Mesenchymal stem cell (in vitro differentiated cells and primary cell): ENCODE measurements at places on chromosomes 11 and 22.

GRCh38 chr11:95104856-95105255 lies 15.2 kb downstream of the ENDOD1 start:
- no peak for DNase-seq

DNA sequence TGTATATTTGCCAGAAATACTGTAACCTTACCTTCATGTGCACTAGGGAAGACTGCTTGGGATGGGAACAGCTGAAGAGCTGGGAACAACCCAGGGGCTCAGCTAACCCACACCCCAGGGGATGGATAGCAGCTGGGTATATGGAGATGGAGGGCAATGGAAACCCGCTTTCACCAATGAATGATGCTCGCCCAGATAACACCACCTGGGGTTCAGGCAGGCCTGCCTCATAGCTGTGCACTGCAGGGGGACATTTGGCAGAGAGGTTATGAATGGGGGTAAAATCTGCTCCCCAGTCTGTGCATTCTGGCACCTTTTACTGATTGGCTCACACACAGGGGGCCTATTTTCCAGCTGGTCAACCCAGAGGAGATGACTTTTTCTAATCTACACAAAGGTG lies 170.7 kb downstream of the CHST1 start:
- no peak for DNase-seq

GRCh38 chr11:84243629-84244263 lies 957.6 kb upstream of the CCDC90B start:
- no peak for DNase-seq

DNA sequence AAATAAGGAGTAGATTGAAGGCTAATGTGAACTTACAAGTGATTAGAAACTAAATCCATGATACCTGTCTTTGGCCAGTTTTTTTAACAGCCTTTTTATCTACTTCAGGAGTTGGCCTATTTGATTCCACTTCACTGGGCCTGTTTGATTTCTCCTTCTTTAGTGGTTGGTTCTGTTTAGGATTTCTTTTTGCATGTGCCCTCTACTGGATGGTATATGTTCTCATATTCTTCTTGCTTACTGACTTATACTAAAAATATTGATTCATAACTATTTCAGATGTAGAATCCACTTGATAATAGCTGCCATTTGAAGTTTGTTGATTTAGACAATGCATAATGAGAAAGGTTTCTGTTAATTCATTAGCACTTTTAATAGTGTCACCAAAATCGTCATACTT lies 53.9 kb downstream of the USP47 start:
- DNase-seq: no peak

GRCh38 chr11:85902353-85902752 lies 47.2 kb downstream of the CCDC83 start:
- DNase-seq: no peak

GRCh38 chr11:93288079-93288478 lies 42.5 kb upstream of the DEUP1 start:
- DNase-seq: no peak

- DNase-seq: no peak
Observed at GRCh38 chr11:81839016-81839415, 894.6 kb downstream of the FAM181B start.

DNA sequence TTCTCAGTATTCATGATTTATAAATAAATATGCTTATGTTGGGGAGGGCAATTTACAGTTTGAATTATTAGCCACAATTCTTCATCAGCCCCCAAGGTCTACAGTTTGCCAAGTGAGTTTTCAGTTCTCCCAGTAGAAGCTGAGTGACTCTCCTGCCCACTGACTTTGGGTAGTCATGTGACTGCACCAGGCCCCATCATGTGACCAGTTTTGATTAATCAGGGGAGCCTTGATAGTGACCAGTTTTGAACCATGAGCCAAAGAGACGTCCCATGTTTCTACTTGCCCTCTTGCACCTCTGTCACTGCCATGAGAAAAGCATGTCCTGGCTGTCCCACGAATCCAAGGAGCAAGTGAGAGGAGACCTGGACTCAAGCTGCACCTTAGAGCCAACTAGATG lies 32.5 kb downstream of the SYN3 start:
- no peak for DNase-seq

DNA sequence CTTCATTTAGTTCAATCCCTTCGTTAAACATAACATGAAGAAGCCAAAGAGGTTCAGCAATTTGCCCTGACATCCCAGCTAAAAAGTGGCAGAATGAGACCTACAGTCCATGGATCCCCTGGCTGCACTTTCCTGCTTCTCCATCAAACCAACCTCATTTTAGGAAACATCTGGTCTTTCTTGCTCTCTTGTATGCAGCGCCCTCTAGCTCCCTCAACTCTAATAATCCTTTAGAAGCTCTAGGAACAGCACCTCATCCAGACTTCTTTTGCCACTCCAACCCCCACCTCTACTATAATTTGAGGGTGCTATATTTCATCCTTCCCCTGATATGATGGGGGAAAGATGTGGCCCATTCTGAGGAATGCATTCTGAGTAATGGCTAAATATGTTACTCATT lies 7.4 kb downstream of the CNTF start:
- DNase-seq: peak; percentile 58

DNA sequence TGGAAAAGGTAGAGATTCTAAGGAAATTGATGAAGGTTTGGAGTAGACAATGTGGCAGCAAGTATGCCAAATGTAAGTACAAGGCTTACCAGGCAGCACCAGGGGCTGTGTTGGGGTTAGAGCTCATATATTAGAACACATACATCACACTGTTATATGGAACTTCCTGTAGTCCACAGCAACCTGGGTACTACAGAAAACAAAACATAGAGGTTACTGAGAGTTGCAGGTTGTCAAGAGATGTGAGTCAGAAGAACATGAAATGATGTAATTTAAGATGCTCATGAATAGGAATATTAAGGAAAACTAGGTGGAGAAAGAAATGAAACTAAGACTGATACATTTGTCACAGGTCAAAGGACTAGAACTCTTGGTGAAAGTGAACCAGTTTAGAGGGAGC lies 22.0 kb downstream of the FAT3 start:
- no peak for DNase-seq

DNA sequence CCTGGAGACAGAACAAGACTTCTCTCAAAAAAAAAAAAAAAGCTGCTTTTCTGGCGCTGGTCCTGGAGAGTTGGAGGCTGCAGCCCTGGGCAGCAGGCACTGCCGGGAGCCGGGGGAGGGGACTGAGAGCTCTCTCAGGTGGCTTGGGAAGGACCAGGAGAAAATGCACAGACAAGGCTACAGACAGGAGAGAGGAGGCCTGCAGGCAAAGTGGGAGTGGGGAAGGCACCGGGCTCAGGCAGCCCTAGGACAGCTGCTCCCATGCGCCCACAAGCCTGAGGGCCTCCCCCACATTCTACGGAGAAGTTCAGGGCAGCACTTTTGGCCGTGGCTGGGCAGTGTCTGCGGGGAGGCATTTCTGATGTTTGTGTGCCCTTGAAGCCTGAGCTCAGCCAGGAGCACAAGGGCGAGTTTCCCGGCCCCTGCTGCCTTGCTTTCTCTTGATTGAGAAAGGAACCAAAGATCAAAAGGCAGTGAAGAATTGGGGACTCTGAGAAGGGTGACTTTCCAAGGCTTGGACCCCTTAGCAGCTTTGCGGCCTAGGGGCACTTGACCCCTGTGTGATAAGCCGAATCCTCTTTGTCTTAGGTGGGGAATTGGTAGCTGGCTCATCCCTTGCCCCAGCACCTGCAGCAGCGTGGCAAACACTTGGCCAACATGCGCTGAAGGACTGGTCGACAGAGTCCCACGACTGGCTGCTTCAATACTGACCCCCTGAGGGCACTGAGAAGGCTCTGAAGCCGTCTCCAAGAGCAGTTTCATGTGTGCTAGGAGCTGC lies 35.3 kb downstream of the PPM1F start:
- no peak for DNase-seq
